ENCODE measurements at places on chromosomes 2 and 18. TPM values are rescaled to one million over a fixed set of nuclear protein-coding genes. Genes with fewer than 3 reads are reported as not detected.

Gene GAREM1
- total RNA-seq, result 11.2 TPM

Gene CLEC4F
- total RNA-seq, result 0.56 TPM

Gene EPC2
- 36.9 TPM for total RNA-seq

Gene SETBP1
- 14.5 TPM for total RNA-seq

Gene TSPYL6
- 0.32 TPM for total RNA-seq

Gene FBXO41
- 1.1 TPM for total RNA-seq

Gene RAB11FIP5
- 21.0 TPM for total RNA-seq

Gene ACVR2A
- total RNA-seq, result 15.9 TPM

DNA sequence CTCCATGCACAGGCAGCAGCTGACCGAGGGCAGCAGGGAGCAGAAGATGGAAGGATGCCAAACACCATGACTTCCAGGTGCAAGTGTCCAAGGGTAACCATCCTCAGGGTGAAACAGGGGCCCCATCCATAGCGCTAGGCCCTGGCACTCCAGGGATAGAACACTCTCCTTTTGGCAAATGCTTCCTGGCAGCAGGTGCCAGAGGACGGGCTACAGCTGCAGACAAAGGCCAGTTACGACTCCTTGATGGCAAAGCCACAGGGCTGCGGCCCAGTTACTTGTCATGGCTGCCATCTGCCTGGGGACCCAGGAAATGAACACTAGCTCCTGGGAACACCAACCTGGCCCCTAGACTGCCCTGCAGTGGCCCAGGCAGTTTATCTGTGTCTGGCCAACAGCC, 178.8 kb downstream of the TMEM163 start:
- DNase-seq, result no peak

DNA sequence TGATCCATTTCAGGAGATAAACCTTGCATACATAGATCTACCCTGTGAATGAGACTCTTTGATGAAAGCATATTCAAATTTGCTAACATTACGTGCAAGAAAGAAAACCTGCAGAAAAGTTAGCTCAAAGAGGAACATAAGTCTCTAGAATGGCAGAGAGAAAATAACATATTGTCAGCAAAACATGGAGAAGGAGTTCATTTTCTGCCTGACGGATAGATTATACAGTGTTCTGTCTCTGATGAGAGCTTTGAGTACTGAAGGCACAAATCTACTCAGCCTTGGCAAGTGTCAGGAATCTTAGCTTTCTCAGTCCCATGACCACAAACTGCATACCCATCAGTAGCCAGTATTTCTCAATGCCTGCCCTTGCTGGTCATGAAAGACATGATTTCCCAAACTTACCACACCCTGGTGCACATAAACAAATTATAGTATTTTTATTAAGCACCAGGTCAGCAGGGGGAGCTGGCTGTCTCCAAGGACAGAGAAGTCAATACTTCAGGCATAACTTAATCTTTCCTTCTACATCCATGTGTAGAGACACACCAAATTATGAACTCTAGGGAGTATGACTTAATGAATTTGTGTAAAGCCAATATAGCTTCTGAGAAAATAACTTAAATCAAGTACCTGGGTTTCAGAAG, 401.2 kb upstream of the SOX11 start:
- no peak for DNase-seq

GRCh38 chr2:53087262-53087873, 680.2 kb upstream of the CHAC2 start:
- no peak for DNase-seq

DNA sequence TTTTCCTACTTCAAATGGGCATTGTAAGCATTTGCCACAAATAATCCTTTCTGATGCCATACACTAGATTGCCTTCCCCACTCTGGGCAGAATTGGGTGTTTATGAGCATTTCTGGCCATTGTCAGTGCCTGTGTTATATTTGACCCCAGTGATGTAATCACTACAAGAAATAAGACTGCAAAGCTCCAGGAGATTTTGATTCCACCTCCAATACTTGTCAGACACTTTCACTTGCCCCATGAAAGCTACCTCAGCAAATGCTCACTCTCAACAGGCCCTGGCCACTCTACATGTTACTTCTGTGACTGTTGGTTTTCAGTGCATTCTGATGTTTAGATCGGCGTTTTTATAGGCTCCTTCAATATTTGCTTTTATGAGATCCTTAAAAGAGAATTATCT, 135.1 kb downstream of the GFPT1 start:
- no peak for DNase-seq

GRCh38 chr2:240393831-240394410, 41.5 kb upstream of the GPC1 start:
- no peak for DNase-seq

GRCh38 chr2:173048897-173049661, 26.6 kb upstream of the MAP3K20 start:
- DNase-seq, result peak; percentile 91

DNA sequence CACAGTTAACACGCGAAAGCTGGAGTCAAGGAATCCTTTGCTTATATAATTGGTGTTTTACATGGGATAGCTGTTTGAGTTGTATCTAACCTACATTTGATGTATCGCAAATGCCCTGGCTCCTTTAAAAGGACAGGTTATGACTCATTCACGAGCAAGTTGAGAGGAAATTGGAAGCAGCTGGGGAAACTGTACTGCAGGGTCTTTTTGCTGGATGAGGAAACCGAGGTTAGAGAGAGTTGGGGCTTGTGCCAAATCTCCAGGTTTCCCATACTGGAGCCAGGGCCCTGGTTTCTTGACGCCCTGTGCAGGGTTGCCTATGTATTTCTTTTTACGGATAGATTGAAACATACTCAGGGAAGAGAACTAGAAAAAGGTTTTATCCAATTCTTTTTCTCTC, 60.0 kb upstream of the SPTBN1 start:
- DNase-seq, result no peak

- DNase-seq, result no peak
Observed at GRCh38 chr2:223880796-223881195, 43.4 kb upstream of the AP1S3 start.

- no peak for DNase-seq
Observed at GRCh38 chr2:39455826-39456225, 18.7 kb upstream of the MAP4K3 start.

GRCh38 chr2:195538937-195539336, 118.1 kb upstream of the SLC39A10 start:
- no peak for DNase-seq

DNA sequence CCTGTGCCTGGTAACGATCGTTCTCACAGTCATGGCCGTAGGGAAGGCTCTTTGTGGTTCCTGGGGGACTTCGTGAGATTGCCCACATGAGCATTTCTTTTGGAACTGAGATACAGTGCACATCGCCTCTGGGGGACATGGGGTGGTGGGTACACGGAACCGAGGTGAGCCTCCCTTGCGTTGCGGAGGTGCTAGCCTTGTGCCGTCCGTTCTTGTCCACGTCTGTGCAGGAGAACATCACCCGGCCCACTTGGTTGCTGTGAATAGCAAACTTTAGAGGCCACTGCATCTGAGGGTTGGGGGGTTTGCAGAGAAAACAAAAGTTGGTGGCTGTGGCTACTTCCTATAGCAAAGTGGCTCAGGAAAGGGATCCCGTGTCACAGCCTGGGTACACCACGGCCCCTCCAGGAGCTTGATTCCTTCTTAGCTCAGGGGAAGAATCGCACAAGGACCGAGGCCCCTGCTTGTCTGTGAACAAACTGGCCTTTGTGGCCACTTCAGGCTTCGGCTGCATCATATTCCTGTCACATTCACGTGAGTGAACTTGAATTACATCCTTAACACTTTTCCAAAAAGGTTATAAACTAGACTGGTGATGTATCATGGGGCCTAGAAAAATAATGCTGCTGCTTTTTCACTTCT, 72.6 kb downstream of the LRRFIP1 start:
- DNase-seq, result no peak

GRCh38 chr2:25685741-25686140, 12.4 kb upstream of the DTNB start:
- DNase-seq, result no peak

- peak; percentile 59 for DNase-seq
Observed at GRCh38 chr2:219253753-219254589, at the start of gene TUBA4A. TUBA4A (minus strand) TSS chr2:219253918; CDS start chr2:219253858, 60 bp downstream.

DNA sequence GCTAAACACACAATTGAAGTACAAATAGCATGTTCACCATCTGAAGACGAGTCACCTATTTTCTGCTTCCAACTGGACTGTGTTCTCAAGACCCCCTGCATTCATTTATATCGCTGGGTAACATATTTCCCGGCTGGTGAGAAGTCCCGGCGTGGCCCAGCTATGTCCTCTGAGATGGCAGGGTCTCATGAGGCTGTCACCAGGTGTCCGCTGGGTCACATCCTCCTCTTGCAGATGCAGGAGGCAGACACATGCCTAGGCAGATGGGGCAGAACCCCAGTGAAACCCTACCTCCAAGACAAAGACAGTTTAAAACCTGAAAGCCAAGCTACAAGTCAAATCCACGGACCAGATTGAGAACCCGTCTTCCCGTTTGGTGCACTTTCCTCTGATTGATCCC, 36.8 kb upstream of the UBE2F start:
- no peak for DNase-seq

- DNase-seq, result peak; percentile 67
Observed at GRCh38 chr2:27735263-27735904, 36.1 kb upstream of the MRPL33 start.

GRCh38 chr18:45232061-45232460, 383.2 kb upstream of the SLC14A2 start:
- no peak for DNase-seq

GRCh38 chr2:65778137-65778536, 345.7 kb upstream of the SPRED2 start:
- DNase-seq, result no peak

DNA sequence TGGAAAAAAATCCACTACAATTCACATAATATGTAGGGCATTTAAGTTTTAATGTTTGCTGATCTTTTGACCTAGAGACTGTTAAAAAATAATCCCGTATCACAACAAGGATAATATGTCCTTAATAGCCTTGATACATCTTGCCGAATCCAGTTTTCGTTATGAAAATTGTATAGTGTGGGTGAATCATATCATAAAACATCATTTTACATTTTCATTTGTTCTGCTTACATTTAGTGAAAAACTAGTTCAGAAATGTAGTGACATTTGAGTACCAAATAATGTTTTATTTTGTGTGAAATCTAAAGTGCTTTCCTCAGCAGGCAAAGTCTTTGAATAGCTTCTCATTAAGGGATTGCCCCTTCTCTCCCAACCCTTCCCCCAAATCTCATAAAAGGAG, 1.9 kb downstream of the AFTPH start:
- no peak for DNase-seq

DNA sequence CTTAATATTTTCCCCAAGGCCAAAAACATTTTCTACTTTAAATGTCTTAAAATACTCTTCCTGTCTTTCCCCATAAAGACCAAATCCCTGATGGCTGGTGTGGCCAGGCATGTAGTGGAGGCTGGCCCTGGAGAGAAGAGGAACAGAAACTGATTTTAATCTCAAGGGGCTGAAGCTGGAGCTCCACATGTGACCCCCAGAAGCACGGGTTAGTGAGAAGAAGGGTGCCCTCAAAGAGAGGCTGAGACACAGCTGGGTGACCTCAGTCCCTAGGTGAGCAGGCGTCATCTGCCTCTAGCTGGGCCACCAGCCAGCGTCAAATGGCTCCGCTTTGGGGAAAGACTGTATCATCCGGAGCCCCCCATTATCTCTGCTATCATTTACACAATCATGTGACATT, 19.3 kb upstream of the TMEM18 start:
- no peak for DNase-seq

DNA sequence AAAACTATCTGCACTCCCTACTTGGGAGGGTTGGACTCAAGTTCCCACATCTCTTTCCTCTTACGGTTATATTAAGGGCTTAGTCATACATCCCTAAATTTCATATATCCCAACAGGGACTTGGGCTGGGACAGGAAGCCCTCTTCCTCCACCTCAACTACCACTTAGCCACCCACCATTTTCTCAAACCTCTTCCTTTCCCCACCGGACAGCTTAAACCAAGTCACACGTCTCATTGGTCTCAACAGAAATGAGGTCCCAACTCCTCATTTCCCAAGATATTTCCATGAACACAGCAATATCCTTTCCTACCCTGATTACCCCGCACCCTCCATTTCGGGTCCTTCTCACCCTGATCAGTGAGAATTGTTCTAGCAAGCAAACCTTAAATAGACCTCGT, 736 bp downstream of the ZSCAN30 start:
- no peak for DNase-seq

DNA sequence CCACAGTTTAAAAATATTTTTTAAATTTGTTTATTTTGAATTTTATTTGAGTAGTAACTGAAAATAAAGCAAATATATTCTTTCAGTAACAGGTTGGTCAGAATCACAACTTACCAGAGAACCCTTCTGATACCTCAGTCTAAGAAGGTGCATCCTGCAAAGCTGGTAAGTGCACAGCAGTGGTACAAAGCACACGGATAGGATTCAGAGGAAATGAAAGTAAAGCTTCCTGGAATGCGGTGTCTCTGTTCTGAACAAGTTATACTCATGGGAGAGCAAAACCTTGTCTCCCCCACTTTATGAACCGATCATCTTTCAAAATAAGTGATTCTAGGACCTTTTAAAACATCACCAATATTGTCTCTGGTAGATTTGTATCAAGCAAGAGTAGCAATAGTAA, 398.3 kb downstream of the TMX3 start:
- DNase-seq, result no peak

- DNase-seq, result no peak
Observed at GRCh38 chr2:236525411-236525997, 44.1 kb upstream of the ACKR3 start.

DNA sequence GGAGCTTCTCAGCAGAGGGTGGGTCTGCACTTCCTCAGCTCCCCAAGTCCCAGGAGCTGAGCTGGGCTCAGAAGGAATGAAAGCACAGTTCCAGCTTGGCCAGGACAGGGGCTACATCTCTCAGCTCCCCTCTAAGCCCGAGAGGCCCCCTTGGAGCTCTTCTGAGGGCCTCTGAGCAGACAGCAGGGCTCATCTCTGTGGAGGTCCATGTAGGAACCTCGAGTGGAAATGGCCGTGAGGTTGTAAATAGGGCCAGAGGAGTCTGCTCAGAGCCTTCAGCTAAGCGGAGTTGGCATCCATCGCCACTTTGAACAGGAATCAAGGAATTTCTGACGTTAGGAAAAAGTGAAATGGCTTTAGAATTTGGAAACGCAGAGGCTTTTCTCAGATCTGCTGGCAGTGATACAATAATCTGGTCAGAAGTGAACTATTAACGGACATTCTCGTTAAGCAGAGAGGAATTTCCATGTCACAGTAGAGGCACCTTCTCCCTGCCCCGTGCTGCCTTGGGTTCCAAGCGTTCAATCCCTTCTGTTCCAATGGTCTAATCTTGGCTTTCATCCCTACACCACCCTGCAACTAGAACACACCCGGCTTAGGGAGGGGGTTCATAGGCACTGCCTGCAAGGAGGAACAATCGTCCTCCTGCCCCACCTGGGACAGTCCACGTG, 213.9 kb downstream of the NDUFA10 start:
- no peak for DNase-seq
